ENCODE measurements at places on chromosomes 16 and 17.

DNA sequence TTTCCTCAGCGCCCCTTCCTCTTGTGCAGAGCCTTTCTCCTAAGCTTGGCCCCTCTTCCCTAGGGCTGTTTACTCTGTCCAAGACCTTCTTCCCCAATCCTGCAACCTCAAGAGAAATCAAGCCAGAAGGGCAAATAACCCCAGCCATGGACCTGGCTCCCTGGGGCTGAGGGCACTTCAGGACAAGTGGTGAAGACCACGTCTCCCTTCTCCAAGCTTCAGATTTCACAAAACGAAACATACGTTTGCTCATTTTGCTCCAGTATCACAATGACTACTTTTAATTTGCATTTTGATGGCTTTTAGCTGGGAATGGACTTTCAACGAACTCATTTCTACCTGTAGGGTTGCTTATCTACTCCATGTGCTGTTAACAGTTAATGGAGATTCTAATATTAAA is 139.8 kb upstream of the CACNG5 start:
- no peak for DNase-seq

DNA sequence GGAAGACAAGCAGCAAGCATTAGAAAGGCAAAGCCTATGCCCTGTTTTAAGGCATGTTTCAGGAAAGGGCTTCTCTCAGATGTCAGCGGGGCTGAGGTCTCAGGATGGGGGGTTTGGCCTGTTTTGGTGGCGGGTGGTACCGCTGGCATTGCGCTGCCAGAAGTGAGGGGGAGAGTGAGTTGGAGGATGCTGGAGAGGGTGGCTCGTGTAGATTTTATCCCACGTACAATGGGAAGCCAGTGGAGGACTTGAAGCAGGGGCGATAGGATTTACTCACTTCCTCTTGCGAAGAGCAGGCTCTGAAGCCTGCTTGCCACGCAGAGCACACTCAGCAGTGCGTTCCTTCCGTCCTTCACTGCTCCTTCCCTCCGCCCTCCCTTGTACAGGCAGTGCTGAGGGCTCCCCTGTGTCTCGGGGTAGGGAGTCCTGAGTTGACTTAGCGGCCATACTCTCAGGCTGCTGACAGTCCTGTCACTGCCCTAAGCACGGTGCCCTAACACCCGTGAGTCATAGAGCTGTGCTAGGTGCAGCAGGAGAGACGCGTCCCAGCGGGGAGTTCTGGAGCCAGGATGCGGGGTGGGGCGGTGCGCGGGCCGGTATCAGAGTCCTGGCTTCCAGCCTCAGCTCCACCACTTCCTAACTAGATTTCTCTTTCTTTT is 113.1 kb downstream of the SNX29 start:
- peak; percentile 65 for DNase-seq

- no peak for DNase-seq
Observed at GRCh38 chr17:79623786-79624717, 13.2 kb upstream of the RBFOX3 start.

GRCh38 chr17:41413982-41414381 is 10.4 kb downstream of the KRT37 start:
- no peak for DNase-seq

DNA sequence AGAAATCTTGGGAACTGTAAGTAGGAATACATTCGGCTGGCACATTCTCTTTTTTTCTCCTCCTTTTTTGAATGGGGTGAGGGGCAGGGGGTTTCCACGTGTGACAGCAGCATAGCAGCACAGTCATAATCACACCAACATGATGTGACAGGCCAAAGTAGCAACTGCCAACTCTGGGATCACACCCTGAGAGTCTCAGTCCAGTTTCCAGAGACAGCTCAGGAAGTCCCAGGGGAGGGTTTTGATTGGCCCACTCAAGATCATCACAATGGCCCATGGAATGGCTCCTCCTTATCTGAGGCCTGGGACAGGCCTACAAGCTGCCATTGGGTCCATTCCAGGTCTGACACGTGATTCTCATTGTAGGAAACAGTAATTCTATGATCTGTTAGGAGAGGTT is 207.1 kb upstream of the ASIC2 start:
- DNase-seq = no peak

- DNase-seq = peak; percentile 87
Observed at GRCh38 chr17:80866050-80866793, 125.4 kb upstream of the CHMP6 start.

DNA sequence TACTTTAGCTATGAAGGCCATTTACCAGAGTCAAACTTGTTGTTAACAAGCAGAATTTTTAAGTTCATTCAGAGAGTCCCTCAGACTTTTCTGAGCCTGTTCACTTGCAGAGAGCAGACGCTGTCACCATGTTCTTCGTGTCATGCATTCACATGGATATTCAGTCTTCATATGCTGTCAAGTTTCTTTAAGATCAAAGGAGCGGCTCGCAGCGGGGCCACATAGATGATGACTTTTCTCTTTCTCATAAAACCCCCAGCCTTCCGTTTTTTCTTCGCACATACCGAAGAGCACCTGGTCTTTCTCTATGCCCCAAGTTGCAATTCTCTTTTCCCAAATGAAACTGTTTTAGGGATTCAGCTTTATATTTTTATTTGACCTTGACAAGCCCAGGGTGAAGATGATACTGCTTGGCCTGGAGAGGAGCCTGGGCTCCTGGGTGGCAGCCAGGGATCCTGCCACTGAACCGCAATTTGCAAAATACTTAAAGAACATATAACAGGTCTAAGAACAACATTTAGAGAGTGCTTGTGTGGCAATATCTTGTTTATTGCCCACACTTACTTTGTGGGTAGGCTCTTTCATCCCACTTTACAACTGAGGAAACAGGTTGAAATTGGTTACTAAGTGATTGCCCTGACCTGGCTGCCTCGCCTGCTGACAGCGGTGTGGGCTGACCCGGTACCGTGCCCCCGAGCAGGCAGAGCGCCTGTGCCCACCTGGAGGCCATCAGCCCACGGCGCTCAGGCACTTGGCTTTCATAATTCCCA is 22.9 kb downstream of the SEC14L1 start:
- no peak for DNase-seq

DNA sequence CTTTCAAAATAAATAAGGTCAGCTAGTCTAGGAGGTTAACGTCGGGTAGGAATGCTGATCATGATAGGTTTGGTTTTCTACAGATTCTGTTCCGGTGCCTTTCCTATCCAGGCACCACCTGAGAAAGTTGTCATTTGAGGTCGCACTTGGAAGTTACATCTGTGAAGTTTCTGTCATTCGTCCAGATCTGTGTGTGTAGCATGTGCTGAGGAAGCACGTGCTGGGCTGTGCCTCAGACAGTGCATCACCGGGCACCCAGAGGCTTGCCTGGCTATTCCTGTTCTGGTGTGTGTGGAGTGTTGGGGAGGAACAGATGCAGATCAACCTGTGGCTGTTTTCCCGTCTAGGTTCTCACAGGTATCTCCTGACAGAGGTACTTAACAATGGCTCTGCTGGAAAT is 42.6 kb downstream of the DNAJA2 start:
- DNase-seq = no peak

DNA sequence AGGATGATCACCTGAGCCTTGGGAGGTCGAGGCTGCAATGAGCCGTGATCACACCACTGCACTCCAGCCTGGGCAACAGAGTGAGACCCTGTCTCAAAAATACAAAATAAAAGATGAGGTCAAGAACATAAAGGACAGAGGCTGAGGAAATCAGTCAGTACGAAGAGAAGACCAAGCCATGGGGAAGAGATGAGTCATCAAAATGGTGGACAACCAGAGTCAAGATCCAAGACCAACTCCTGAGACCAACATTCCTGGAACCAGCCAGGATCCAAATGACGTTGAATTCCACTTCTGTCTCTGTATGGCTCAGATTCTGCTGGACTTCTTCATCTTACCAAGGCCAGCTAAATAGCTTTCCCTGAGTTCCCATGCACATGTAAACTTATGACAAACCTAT is 44.8 kb upstream of the NOG start:
- DNase-seq = no peak

- no peak for DNase-seq
Observed at GRCh38 chr16:53465606-53466280, 31.5 kb downstream of the RBL2 start.

- DNase-seq = no peak
Observed at GRCh38 chr16:4409081-4409932, 7.1 kb downstream of the CORO7 start.

DNA sequence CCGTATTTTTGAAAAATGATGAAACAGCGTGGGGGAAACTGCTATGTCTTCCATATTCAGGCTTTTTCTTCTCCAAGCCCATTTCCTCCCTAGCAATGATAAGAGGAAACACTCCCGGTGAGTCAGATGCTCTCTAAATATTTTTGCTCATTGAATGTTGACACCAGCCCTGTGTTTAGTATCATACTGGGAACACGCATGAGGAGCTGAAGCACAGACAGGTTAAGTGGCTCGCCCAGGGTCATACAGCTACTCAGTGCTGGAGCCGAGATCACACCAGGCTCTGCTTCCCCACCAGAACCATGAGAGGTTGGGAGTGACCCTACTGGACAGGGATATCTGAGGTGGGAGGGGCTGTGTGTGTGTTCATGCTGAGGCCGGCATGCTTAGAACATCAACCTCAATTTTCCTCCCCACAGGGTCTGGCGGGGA is 37.8 kb upstream of the ADGRG1 start:
- no peak for DNase-seq

DNA sequence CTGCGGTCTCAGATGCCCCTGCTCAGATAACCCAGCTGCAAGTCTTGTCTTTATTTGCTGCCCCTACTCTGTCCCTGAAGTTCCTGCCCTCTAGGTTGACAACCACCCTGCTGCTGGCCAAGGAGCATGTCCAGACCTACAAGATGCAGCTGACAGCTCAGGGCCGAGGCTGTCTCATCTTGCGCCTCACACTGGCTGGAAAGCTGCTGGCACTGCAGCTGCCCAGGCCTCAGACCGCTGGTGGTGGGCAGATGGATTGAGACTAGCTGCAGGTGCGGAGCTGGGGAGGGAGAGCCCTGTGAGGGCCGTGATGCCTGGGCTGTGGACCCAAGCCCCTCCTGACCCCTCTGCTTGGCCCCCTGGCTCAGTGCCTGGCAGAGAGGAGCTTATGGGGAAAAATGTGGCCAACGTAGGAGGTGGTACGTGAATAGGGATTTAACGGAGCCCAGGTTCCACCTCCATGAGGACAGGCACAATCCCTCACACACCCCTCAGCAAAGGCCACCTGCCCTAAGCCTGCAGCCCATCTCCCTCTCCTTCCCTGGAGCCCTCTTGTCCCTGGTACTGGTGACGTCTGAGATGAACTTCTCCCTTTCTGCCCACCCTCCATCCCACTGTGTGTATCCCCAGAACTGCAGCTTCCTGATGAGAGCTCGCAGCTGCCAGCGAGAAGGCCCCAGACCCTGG is 8.3 kb upstream of the GALK1 start:
- DNase-seq = no peak

DNA sequence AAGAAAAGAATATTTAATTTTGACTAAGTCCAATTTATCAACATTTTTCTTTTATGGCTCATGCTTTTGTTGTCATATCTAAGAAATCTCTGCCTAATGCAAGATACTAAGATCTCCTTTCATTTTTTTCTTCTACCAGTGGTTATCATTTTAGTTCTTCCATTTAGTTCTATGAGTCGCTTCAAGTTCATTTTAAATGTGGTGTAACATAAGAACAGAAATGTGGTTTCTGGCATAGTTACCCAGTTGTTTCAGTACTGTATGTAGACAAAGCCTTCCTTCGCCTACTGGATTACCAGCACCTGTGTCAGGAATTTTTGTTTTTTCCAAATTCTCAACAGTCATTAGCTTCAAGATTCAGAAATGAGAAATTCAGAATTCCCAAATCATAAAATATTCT is 175.7 kb downstream of the PARN start:
- DNase-seq = no peak

- no peak for DNase-seq
Observed at GRCh38 chr16:30782486-30783279, 4.3 kb downstream of the ZNF629 start.

GRCh38 chr17:75872434-75873351 is 5.7 kb downstream of the TRIM47 start:
- DNase-seq = peak; percentile 49

- no peak for DNase-seq
Observed at GRCh38 chr16:86031141-86031678, 132.2 kb downstream of the IRF8 start.

- DNase-seq = no peak
Observed at GRCh38 chr16:7355758-7356157, 23.1 kb downstream of the RBFOX1 start.

GRCh38 chr17:71460943-71461342 is 659.9 kb upstream of the SOX9 start:
- no peak for DNase-seq

GRCh38 chr16:69017036-69017783 is 88.2 kb upstream of the HAS3 start:
- DNase-seq = peak; percentile 13

GRCh38 chr16:49684696-49685095 is 171.2 kb downstream of the ZNF423 start:
- DNase-seq = no peak

- DNase-seq = peak; percentile 74
Observed at GRCh38 chr16:79261481-79261940, 339.0 kb downstream of the MAF start.

- DNase-seq = no peak
Observed at GRCh38 chr16:64292953-64293352, 828.9 kb downstream of the CDH11 start.

DNA sequence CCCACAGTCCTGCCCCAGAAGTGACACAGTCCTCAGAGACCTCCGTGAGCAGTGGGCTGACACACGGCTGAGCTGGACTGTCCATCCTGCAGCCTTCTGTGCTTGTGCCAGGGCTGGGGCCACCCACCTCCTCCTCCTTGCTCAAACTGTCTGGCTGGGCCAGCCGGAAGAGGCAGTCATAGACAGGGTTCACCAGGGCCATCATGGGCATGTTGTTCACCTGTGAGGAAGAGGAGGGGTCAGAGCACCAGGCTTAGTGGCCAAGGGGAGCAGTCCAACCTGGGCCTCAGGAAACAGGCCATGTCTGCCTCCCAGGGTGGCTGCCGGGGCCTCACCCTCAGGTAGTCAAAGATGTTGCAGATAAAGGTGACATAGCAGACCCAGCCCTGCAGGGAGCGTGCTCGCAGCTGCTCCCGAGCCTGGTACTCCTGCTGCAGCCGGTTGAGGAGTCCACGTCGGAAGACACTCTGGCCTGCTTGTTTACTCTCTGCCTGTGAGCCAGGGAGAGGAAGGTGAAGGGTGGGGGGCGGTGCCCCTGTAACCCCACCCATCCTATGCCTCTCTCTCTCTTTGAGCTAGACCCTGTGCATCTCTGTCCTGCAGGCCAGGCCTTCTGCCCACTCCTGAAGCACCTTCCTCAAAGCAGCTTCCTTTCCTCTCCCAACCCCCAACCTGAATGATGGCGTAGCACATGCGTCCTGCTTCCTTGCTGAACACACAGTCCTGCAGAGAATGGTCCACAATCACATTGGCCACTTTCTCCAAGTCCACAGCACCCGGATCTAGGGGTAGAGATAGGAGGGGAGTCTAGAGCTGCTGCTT is 3.4 kb downstream of the MIF4GD start:
- DNase-seq = no peak

DNA sequence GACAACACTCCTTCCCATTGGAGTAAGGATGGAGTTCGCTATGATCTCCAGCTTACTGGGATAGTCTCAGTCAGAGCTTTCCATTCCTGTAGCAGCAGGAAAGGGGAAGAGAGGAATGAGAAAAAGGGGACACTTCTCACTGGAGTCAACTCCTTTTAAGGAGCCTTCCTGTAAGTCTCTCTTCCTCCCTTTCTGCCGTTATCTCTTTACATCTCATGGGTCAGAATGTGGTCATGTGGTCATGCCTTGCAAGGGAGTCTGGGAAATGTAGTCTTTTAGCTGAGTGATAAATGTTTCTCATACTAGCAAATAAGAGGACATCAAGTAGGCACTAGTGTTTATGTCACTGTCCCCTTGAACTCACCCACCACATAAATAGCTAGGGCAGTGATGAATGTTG is 227.3 kb downstream of the HAPSTR1 start:
- no peak for DNase-seq

GRCh38 chr17:31493656-31494155 is 102.2 kb downstream of the RAB11FIP4 start:
- peak; percentile 21 for DNase-seq

All from activated CD4-positive, alpha-beta T cell treated with anti-CD3 and anti-CD28 coated beads for 48 hours (primary cell).